ENCODE measurements at places on chromosomes 13 and 19.

GRCh38 chr19:35752746-35753350 is 4.0 kb downstream of the HSPB6 start:
- no peak for DNase-seq

DNA sequence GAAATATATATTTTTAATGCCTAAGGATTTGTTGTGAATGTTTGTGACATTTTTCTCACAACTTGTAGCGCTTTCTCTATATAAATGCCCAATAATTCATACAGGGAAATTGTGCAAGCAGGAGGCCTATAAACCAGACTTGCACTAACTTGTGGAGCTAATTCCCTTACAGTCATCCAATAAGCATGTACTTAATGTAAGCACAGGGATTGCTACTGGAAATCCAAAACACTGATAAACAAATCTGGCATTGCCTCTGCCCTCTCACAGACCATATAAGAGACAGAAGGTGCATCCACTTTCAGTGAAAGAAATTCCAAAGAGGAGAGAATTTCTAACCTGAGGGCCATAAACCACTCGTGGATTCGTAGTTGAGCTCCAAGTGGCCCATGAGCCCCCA is 518.8 kb downstream of the MYO16 start:
- DNase-seq = peak; percentile 67

DNA sequence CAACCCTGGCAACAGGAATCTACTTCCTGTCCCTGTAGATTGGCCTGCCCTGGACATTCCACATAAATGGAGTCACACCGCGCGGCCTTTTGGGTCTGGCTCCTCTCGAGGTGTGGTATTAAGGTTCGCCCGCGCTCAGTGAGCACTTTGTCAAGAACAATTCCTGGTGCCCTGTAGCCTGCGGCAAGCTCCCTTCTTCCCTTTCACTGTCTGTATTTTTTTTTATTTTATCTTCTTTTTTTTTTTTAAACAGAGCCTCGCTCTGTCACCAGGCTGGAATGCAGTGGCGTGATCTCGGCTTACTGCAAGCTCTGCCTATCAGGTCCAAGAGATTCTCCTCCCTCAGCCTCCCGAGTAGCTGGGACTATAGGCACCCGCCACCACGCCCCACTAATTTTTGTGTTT is 28.3 kb downstream of the PEX11G start:
- DNase-seq = no peak

DNA sequence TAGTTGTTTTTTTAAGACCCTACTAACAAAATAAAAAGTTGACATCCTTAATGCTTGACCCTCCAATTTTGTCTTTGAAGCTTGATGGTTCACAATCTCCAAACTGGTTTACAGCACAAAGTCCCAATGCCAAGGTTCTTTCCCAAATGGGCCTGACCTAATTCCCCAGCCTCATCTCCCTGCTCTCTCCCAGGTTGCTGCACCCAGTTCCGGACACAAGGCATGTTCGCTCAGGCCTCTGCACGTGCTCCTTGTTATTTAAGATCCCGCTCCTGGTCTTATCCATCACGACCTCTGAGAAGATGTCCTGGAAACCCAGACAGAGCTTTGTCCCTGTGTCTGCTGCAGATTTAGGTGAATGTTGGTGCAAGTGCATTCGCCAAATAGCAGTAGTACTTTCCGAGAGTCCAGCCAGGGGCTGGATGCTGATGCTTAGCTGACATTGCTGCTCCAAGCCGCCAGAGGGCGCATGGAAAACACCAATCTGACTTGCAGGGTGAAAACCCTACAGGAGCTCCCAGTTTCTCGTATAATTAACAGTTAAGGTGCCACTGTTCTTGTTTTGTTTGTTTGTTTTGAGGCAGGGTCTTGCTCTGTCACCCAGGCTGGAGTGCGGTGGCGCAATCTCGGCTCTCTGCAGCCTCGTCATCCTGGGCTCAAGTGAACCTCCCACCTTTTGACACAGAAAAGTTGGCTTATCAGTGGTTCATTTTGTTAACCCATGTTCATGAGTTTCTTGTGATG is 18.5 kb downstream of the LYPD3 start:
- no peak for DNase-seq

- DNase-seq = no peak
Observed at GRCh38 chr19:16325161-16325527, 518 bp downstream of the KLF2 start.

DNA sequence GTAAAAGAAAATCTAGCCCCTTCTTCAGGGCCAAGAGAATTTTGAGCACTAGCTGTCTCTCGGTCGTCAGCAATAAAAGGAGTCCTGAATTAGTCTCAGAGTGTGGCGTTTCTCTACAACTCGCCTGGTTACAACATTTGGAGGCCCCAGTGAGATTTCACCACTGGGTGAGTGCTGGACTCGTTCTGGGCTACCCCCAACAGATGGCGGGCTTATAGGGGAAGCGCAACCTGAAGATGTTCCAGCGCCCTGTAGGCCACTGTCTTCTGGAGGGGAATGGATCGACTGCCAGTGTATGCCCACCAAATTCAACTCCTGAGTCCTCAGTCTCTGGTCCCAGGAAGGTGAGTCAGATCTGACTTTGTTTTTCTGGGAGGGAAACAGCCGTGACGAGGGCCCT is 11.7 kb upstream of the ZNF181 start:
- no peak for DNase-seq

DNA sequence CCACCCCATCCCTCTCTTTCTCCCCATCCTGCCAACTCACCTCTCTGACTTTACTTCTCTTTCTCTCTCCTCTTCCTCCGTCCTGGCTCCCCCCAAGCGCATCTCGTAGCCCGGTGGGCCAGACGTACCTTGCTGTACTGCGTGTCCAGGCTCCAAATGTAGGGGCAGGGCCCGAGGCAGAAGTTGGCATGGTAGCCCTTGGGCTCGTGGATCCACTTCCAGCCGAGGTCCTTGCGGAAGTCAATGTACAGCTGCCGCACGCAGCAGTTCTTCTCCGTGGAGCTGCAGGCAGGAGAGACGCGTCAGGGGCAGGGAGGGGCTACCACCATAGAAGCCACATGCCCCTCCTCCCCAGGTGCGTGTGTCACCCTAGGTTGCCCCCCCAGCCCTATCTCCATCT is 21.7 kb downstream of the TGFB1 start:
- DNase-seq = no peak

- no peak for DNase-seq
Observed at GRCh38 chr13:21616205-21616866, 12.4 kb upstream of the MICU2 start.

DNA sequence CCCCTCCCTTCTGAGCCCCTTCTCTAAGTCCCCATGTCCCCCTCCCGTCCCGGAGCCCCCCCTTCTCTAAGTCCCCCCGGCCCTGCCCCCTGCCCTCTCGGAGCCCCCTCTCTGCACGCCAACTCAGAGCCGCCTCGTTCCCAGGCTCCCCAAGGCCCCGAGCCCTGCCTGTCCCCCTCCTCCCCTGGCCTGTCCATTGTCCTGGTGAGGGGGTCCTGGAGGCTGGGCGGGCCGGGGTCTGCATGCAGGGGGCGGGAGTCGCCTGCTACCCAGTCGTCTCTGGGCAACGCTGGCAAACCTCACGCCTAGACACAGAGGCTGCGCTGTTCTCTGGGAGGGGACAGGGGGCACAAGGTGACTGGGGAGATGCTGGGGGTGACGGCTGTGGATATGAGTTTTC is 39.2 kb upstream of the SEMA6B start:
- no peak for DNase-seq

GRCh38 chr13:41456768-41457588 is at the start of gene RGCC:
Gene RGCC, plus strand, starts transcription at chr13:41457550. Its CDS starts 158 bp downstream, at chr13:41457708.
- DNase-seq = no peak

DNA sequence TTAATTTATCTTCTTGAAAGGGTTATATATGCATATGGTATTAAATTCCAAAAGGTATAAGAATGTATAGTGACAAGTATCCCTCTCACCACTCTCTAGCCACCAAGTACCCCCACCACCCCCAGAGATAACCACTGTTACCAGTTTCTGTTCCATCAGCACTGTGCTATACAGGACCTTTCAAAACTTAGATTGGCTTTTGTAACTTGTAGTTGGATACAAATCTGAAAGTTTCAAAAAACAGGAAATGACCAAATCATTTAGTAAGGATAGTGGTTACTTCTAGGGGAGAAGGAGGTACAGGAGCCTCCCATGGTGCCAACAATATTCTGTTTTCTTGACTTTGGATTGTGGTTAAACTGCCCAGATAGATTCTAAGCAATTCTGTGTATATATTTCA is 56.7 kb downstream of the AKAP11 start:
- no peak for DNase-seq

- DNase-seq = no peak
Observed at GRCh38 chr13:59545007-59545406, 618.7 kb downstream of the DIAPH3 start.

GRCh38 chr19:41356984-41357739 is 3.4 kb upstream of the TGFB1 start:
- no peak for DNase-seq

DNA sequence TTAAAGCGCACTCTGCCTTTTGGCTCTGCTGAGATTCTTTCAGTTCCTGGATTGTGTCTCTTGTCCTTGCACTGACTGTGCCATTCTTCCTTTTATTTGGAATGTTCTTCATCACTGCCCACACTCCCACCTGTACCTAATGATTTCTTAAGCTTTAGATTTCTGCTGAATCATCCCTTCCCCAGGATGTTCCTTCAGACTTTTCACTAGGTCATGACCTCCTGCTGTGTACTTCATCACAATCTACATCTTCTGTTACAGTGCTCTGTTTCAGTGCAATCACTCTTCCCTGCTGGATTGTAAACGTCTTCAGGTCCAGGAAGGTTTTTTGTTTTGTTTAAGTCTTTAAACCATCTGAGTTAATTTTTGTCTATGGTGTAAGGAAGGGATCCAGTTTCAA is 281.0 kb downstream of the ATP8A2 start:
- DNase-seq = no peak

GRCh38 chr13:39210961-39211534 is 172.8 kb downstream of the NHLRC3 start:
- DNase-seq = no peak

DNA sequence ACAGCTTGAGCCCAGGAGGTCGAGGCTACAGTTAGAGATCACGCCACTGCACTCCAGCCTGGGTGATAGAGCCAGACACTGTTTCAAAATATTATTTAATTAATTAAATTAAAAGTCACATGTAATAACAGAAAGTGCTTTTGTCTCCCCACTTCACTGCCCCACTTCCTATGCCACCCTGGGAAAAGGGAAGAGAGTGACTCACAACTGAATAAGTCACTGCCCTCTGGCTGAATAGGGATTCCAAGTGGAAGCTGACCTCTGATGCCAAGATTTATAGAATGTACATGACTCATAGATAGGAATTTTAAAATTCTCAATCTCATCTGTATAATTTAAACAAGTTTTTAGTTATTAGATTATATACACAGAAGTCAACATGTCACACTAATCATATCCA is 22.2 kb upstream of the ERVV-1 start:
- DNase-seq = no peak
